ENCODE measurements at places on chromosomes 7 and 10.

DNA sequence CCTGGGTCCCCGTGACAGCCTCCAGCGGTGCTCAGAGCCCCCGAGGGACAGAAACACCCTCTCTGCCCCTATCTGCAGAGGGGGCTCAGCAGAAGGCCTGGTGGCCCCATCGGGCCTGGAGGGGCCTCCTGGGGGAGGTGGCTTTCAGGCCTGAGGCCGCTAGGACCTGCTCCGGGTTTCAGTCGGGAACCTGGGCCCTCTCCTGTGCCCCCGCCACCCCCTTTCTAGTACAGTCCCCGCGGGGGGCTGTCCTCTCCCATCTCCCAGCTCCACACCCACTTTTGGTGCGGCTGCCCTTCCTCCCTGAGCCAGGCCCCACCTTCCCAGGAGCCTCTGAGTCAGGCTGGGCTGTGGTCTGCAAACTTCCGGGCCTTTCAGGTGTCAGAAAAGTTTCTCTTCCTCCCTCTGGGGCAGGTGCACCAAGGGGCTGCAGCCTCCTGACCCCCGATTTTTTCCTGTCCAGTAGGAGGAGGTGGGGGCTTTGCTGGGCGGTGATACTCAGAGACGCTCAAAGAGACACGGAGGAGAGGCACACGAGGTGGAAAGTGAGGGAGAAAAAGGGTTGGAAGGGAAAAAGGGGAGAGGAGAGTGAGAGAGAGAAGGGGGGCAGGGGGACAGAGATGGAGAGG is 692 bp downstream of the CARD11 start:
- peaks cover 46% of the 10 kb centered on the region for H3K36me3 ChIP-seq
- no peaks in the 10 kb centered on the region for H3K27me3 ChIP-seq
- H3K4me3 ChIP-seq: peak overlapping the region; percentile 97
- DNase-seq: peak; percentile 80
- H3K4me1 ChIP-seq: peaks cover 55% of the 10 kb centered on the region

GRCh38 chr10:64658528-64658927 is 1137.3 kb downstream of the REEP3 start:
- DNase-seq: no peak
- H3K36me3 ChIP-seq: no peaks in the 10 kb centered on the region
- no peak overlapping the region for H3K27ac ChIP-seq

- no peak overlapping the region for H3K4me3 ChIP-seq
- peaks cover 20% of the 10 kb centered on the region for H3K4me1 ChIP-seq
- no peak for DNase-seq
These were observed 102.4 kb downstream of the LRRC4 start for GRCh38 chr7:127928852-127929251.

DNA sequence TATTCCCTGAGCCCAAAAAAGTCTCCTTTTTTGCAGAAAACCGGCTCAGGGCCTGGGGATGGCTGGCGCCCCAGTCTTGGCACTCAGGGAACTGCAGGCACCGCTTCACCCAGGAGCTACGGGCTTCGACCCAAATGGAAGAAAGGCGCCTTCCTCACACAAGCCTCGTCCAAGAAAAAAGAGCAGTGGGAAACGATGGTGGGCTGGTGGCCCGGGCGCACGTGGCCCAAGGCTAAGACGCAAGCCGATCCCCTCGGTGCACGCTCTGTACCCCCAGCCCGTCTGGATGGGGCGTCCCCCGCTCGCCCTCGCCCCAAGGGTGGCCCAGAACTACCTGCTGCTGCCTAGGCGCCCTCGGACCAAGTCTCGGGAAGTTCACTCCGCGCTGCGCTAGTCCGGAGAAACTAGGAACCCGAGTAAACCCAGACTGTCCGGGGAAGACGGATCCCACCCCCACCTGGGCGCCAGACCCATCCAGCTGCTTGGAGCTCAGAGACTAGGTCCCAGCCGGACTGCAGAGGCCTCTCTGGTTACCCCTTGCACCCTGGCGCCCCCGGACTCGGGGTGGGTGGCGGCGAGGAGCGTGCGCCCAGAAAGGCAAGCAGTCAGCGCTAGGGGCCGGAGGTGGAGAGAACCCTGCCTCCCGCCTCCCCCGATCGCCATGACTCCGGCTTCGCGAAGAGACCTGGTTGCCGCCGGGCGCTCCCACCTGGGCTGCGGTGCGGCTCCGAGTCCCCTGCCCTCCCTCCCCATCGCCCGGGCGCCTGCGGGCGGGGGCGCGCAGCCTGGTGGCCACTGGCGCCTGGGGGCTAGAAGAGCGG is 76.4 kb downstream of the CALN1 start:
- H3K27ac ChIP-seq: no peak overlapping the region
- H3K36me3 ChIP-seq: no peaks in the 10 kb centered on the region
- H3K4me1 ChIP-seq: no peaks in the 10 kb centered on the region
- H3K27me3 ChIP-seq: peaks cover 35% of the 10 kb centered on the region
- no peak overlapping the region for H3K4me3 ChIP-seq
- no peak for DNase-seq

DNA sequence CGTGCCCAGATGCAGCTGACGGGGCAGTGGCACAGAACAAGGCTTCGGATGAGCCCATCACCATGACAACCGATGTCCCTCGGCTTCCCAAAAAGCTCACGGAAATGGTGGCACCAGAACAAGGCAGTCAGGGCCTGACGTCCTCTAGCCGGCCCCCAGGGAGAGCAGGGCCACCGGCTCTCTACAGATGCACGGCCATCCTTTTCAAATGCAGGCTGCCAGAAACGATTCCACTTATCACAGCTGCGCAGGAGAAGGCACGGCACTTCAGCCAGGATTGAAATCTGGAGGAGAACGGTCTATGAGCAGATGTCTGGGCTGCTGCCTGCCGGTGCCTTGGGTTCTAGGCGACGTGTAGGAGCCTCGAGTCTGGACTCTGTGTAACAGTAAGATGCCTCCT is 223.8 kb downstream of the ZMYND11 start:
- no peak overlapping the region for H3K4me3 ChIP-seq
- no peaks in the 10 kb centered on the region for H3K36me3 ChIP-seq
- no peak overlapping the region for H3K27ac ChIP-seq
- H3K27me3 ChIP-seq: no peaks in the 10 kb centered on the region
- no peaks in the 10 kb centered on the region for H3K4me1 ChIP-seq

GRCh38 chr10:809671-810350 is 120.3 kb upstream of the DIP2C start:
- H3K27me3 ChIP-seq: no peaks in the 10 kb centered on the region
- H3K4me1 ChIP-seq: peaks cover 4% of the 10 kb centered on the region
- H3K36me3 ChIP-seq: peaks cover 85% of the 10 kb centered on the region
- H3K27ac ChIP-seq: no peak overlapping the region

All from activated T-cell treated with anti-CD3 and anti-CD28 coated beads, Interleukin-2, amount 50 U/mL, for 24 hours (primary cell).